Mesenteric fat pad (tissue), 1 donor: ENCODE measurements at places on chromosomes 7 and 10. TPM values are rescaled to one million over a fixed set of nuclear protein-coding genes. Genes with fewer than 3 reads are reported as not detected.
A peak's percentile ranks its signal among the peaks of the same experiment; 100 is the strongest.

DNA sequence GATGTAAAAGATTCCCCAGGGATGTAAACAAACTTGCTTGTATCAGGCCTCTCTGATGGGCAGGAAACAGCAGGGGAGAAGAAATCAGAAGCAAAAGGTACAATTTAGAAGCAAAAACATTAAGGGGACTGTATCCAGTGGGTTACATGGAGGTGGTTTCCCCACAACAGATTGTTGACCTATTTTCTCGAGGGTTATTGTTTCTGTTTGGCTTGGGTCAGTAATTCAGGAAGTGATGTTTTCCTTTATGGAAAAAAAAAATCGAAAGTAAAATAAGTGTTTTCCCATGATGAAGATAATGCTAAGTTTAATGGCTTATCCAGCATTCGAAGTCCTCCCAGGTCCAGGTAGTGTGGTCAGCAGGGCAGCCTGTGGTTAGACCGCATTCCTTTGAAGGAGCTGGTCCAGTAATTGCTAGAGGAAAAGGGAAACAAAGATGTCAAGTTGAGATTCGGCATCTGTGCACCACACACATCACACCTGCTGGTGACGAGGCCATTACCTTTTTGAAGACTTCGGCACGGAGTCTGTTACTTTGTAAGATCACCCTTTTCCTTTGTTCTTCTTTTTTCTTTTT lies 37.3 kb upstream of the ADAM12 start:
- DNase-seq, result no peak

DNA sequence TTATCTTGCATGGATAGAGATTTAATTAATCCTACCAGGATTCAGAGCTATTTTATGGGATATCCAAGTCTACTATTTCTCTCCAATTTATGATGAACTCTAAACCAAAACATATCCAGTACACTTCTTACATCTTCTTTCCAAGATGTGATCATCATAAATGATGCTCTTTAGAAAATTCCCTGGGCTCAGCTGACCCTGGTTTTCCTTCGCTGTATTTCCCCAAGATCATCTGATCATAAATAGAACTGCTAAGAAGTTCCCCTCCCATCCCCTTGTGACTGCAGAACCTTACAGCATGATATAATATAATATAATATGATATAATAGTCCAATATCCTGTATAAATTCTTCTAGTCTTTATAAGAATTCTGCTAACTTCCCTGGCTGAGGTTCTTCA lies 114.6 kb upstream of the LYZL2 start:
- no peak for DNase-seq

DNA sequence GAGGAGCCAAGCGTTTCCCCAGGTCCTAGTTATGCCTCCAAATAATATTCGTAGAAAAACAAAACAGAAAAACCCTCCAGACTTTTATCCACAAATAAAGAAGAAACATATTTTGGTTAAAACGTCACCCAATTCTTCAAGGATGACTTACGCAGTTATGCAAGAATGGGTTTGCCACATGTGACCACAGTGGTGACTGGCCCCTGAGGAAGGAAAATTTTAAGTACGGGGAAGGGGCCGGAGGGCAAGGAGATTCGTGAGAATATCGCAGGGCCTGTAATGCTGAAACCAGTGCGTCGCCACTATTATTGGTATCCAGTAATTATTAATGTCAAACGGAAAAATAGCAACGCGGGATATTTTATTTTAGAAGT lies 537 bp upstream of the MRPS24 start:
- DNase-seq, result no peak

- DNase-seq, result no peak
Measured at GRCh38 chr10:31584876-31585275, 265.9 kb downstream of the ZEB1 start.

DNA sequence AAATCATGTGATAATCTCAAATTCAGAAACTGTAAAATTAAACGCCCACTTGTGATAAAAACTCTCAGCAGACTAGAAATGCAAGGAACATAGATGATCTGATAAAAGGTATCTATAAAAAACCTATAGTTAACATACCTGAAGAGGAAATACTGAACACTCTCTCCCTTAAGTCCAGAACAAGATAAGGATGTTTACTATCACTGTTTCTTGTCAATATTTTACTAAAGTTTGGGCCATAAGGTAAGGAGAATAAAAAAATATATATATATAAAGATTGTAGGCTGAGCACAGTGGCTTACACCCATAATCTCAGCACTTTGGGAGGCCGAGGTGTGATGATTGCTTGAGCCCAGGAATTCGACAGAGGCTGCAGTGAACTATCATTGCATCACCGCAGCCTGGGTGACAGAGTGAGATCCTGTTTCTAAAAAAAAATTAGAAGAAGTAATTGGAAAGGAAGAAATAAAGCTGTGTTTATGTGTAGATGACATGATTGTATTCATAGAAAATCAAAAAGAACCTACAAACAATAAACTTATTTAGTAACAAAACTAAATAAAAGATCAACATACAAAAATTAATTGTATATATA lies 28.4 kb downstream of the MPLKIP start:
- no peak for DNase-seq

DNA sequence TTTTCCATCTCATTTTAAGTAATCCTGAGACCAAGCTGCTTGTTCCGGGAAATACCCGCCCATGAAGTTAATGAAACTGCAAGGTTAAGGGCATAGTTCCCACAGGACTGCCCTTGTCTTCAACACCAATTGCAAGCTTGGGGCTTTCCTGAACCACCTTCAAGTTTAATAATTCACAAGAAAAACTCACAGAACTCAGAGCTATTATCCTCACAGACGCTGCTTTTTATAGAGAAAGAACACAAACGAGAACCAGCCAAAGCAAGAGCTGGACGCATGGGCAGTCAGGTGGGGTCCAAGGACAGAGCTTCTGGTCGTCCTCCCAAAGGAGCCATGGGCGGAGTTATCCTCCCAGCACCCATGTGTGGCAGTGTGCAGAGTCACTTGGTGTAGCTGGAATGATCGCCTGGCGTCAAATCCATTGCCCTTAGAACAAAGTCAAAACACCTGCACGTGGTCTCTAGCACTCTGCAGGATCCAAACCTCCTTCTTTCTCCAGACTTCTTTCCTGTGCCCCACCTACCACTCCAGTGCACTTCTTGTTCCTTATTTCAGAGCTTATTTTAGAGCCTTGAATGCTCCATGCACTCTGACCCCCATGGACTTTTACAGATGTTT lies 56.7 kb downstream of the SNX10 start:
- no peak for DNase-seq

DNA sequence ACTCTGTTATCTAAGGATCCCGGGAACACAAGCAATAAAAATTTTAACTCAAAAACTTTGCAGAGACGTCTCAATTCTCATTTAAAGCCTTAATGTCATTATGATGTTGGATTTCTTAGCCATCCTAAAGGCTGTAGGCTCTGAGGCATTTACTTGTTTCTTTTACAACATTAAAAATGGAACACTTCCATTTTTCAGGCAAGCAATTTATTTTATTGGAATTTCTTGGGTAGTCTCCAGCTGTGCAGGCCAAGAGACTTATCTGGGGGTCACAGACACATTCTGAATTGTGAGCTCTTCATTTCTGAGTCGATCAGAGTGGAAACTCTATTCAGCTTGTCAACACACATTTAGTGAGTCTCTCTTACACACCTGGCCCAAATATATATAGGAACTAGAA lies 48.0 kb upstream of the KIF5B start:
- no peak for DNase-seq

- DNase-seq, result no peak
Measured at GRCh38 chr7:104779888-104780287, 234.1 kb upstream of the KMT2E start.

DNA sequence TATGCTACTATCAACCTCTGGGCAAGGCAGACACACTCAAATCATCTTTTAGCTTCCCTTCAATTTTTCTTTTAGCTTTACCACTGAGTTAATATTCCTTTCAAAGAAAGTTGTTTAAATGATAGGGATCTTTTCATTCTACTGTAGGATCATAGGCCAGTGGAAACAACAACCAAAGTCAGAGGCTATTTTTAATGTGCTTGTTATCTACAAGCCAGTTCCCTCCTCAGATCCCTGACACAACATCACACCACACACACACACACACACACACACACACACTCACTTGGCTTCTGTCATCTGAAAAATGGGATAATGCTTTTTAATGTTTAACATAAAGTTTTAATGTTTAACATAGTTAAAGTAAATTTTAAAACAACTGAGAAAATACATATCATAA lies 106.7 kb upstream of the CAV2 start:
- DNase-seq, result no peak

- DNase-seq, result no peak
Measured at GRCh38 chr10:97034301-97034700, 151.5 kb downstream of the SLIT1 start.

DNA sequence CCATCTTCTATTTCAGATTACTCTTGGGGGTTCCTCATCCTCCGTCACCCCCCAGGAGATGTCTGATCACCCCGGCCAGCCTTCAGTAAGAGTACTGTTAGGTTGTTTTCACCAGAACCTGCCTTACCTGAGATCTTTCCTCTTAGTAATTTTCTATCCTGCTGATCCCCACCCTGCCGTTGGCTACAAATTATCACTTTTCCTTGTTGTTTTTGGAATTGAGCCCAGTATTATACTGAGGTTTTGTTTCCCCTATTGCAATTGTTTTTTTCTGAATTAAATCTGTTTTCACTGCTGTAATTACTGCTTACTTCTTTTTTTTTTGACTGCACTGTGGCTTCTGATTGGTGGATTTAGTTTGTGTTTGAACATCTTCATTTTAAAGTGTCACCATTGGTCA lies 14.7 kb downstream of the SPAM1 start:
- DNase-seq, result no peak

DNA sequence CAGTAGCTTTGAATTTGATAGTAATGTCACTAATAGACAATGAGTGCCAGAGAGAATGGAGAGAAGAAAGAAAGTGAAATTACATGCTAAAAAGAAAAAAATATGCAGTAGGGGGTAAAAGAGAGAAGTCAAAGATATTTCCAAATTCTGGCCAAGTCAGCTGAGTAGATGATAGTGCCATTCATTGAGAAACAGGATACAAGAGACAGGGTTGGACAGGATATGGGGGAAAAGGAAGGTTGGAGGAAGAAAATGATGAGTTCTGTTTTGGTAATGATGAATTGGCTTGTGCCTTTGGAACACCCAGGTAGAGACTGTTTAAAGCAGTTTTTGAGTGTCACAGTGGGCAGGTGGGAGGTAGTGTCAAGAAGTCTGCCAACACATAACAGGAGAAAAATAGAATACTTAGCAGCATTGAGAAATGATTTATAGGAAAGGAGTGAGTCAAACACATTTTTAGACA lies 78.3 kb downstream of the LRRC17 start:
- no peak for DNase-seq

- no peak for DNase-seq
Measured at GRCh38 chr7:6399351-6399750, 48.4 kb downstream of the DAGLB start.

- DNase-seq, result no peak
Measured at GRCh38 chr7:102843850-102844249, 69.0 kb upstream of the LRRC17 start.

- DNase-seq, result no peak
Measured at GRCh38 chr7:121157341-121157751, 168.8 kb downstream of the CPED1 start.

- DNase-seq, result no peak
Measured at GRCh38 chr7:137877027-137877675, 30.4 kb upstream of the DGKI start.

- no peak for DNase-seq
Measured at GRCh38 chr10:101027106-101027720, 3.7 kb downstream of the PDZD7 start.

GRCh38 chr10:49272251-49273081 lies 26.5 kb upstream of the C10orf71 start:
- no peak for DNase-seq

GRCh38 chr10:8037199-8037801 lies 17.2 kb upstream of the GATA3 start:
- peak; percentile 67 for DNase-seq

GRCh38 chr7:21304808-21305375 lies 123.0 kb upstream of the SP4 start:
- no peak for DNase-seq

- DNase-seq, result no peak
Measured at GRCh38 chr7:43328785-43329380, 216.4 kb downstream of the HECW1 start.

DNA sequence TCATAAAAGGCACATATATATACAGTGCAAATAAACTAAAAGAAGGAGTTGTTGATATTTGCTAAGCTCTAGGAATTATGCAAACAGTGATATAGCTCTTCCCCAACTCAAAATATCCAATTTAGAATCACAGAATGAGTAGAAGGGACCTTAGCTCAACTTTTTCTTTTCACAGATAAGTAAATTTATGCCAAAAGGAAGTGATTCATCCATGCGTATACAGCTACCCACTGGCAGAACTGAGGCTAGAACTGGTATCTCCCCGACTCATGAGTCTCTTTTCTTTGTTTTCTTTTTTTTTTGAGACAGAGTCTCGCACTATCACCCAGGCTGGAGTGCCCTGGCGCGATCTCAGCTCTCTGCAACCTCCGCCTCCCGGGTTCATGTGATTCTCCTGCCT lies 54.2 kb upstream of the SVIL start:
- no peak for DNase-seq

GRCh38 chr7:87316097-87316700 lies 29.3 kb upstream of the CROT start:
- no peak for DNase-seq

DNA sequence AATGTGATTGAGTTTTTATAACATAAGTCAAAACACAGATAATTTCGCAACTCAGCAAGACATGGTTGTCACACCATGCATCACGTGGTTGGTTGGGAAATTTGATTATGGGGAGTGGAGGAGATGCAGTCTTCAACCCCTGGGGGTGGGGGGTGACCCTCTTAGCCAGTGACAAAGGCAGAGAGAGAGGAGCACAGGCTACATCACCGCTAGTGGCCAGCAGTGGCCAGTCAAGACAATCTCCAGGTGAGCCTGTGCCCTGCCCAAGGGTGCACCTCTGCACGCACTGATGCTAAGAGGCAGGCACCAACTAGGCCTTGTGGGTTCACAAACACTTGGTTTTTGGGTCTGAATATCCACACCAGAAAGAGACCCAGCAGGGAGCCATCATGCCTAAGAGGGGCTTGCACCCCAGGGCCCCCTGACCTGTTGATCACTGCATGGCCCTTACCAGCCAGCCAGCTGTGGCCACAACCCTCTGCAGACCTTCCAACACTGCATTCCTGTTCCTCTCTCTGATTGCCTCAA lies 244.4 kb downstream of the FANK1 start:
- no peak for DNase-seq

DNA sequence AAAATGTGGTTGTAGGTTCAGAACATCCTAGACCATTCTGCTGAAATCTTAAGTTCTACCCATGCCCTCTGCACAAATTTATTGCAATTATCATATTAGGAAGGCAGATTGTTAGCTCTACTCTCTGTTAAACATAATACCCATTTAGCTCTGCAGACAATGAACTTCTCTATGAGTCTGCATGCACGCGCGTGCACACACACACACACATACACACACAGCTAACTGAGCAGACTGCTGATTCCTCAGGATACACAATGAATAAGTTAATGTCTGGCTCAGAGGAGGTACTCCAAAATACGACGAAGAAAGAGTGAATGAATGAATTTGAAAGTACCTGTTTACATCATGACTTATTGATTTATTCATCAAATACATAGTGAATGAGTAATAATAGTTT lies 276.2 kb upstream of the SORCS1 start:
- no peak for DNase-seq

GRID1 gene
- total RNA-seq, result 2.1 TPM

ARHGEF35 gene
- 7.2 TPM for total RNA-seq

TMEM213 gene
- not detected for total RNA-seq

TBC1D12 gene
- total RNA-seq, result 13.2 TPM

AGBL3 gene
- total RNA-seq, result 2.6 TPM

CHST3 gene
- total RNA-seq, result 80.3 TPM

SPDYE6 gene
- total RNA-seq, result not detected

MLLT10 gene
- 42.1 TPM for total RNA-seq

ACBD7 gene
- 1.1 TPM for total RNA-seq

AGMO gene
- 2.9 TPM for total RNA-seq

COX19 gene
- 6.3 TPM for total RNA-seq
